ENCODE measurements at places on chromosomes 5 and 9.

DNA sequence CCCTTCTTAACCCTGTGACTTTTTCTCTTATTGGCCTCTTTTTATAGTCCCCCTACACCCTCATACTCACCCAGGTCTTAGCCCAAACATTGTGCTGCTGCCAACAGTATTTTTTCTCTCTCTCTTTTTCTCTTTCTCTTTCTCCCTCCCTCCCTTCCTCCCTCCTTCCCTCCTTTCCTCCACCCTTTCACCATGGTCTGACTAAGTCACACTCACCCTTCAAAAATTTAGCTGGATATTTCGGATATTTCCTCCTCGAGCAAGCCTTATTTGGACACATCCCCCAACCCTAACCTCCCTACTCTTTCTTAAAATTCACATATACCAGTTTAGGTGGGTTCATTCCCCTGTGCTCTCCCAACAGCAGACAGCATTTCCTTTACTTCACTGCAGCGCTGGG lies 64.7 kb downstream of the FGF1 start:
- no peak for DNase-seq

GRCh38 chr5:137681191-137681590 lies 54.7 kb downstream of the KLHL3 start:
- no peak for DNase-seq

DNA sequence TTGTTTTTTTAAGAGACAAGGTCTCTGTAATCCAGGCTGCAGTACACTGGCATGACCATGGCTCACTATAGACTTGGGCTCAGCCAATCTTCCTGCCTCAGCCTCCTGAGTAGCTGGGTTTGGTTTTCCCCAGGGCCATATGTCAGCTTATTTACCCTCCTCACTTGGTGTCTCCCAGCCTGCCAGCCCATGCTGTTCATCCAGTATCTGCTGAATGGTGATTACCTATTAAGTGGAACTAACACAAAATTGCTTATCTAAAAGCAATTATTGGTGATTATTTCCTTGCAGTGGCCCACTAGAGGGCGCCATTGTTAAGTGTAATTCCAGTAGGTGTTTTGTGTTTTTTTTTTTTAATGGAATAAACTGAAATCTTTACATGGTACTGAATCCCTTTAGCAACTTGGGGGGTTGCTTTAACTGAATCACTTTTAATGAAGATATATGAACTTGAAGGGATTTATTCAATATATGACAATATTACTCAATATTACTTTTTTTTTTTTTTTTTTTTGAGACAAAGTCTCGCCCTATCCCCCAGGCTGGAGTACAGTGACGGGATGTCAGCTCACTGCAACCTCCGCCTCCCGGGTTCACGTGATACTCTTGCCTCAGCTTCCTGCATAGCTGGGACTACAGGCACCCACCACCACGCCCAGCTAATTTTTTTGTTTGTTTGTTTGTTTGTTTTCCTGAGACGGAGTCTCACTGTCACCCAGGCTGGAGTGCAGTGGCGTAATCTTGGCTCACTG lies 13.8 kb downstream of the EXOSC2 start:
- DNase-seq, result no peak

DNA sequence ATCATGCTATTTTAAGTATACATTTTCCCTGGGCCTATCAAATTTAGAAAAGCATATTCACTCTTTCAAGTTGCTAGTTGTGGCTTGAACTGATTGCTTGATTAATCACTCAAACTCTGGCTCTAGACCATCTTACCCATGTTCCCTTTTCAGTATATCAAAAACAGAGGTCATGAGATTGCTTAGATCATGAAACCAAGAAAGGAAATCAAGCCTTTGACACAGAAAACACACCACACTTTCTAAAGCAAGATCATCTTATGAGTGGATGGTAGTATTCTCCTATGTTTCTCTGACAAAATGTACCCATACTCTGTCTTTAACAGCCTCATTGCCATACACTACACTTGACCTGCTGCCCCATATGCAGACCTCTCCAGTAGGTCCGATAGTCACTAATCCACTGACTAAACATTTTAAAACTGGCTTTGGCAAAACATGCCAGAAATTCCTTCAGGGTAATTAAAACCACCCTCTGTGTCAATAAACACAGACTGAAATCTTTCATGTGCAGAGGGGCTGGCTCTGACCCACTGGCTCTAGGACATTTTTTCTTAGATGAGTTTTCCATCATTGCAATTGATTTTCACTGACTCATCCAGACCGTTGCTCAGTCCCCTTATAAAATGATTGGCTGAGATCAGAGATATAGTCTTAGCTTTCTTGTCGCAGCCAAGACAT lies 18.2 kb downstream of the PPP2R2B start:
- no peak for DNase-seq

DNA sequence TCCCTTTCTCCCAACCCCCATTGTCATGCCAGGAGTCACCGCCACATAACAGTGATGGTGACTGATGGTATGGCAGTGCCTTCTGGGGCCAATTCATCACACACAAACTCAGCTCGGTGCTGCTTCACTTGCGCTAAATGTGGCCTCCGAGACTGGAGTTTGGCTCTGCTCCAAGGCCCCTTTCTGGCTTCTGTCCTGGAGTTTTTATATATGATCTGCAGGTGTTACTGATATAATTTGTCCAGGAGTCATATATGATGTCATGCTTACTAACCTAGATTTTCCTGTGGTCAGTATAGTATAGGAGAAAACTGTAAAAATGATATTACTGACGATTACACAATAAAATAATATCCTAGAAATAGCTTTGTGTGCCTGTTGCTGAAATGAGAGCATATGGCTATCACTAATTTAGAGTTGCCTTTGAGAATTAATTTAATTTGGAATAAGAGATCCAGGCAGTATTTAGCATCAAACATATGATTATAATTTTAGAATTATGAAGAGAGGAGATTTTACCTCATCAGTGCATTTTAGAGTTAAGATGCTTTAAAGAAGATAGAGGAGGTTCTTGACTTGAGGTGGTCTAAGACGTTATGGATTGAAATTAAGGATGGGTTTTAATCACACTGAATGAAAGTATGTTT lies 334.1 kb upstream of the CD180 start:
- no peak for DNase-seq

- DNase-seq, result no peak
Measured at GRCh38 chr5:91401175-91401574, 18.1 kb upstream of the ARRDC3 start.

GRCh38 chr5:179439181-179439985 lies 94.1 kb upstream of the ADAMTS2 start:
- no peak for DNase-seq

DNA sequence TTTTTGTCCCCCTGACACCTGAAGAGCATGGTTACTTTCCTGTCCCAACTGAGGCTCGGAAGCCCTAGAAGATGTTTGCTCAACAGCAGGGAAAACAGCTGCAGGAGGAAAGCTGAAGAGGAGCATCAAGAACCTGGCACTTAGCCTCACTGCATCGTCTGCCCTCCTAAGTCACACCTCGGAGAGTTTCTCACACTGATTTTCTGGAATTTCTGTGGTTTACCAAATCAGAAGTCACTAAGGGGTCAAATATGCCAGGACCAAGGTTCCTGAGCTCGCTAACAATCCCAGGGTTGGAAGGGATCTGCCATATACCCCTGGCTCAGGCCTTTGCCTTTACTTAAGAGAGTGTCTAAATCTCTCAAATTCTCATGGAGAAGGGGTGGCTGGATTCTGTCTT lies 5.3 kb downstream of the IL12B start:
- DNase-seq, result no peak

DNA sequence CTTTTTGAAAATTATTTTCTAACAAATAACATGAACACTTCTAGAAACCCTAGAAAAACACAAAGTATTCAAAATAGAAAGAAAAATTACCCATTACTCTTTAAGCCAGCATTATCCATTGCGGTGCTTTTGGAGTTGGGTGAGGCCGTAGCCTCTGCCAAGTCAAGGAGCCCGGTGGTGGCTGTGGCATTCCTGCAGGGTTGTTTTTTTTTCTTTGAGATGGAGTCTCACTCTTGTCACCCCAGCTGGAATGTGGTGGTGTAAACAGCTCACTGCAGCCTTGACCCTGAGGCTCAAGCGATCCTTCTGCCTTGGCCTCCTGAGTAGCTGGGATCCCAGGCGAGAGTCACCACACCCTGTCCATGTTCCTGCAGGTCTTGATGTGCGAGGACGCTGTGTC lies 8.2 kb upstream of the AHRR start:
- DNase-seq, result no peak

DNA sequence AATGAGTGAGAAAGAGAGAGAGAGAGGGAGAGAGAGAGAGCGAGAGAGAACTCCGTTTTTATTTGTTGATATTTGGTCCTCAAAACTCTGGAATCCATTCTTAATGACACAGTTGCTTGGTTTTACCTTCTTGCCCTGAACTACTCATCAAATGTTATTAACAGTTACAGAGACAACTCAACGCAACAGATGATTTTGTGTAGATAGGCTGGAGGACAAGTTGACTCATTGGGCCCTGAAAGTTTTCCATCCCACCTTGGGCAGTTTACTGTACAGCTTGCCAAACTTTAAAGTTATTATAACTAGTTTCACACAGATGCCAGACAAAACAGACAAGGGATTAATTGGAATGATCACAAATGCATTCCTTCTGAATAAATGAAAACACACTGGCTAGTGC lies 339.9 kb downstream of the ARL15 start:
- DNase-seq, result no peak

GRCh38 chr5:107147589-107147988 lies 523.1 kb downstream of the EFNA5 start:
- no peak for DNase-seq

- DNase-seq, result no peak
Measured at GRCh38 chr9:19782005-19782404, 6.8 kb downstream of the SLC24A2 start.

DNA sequence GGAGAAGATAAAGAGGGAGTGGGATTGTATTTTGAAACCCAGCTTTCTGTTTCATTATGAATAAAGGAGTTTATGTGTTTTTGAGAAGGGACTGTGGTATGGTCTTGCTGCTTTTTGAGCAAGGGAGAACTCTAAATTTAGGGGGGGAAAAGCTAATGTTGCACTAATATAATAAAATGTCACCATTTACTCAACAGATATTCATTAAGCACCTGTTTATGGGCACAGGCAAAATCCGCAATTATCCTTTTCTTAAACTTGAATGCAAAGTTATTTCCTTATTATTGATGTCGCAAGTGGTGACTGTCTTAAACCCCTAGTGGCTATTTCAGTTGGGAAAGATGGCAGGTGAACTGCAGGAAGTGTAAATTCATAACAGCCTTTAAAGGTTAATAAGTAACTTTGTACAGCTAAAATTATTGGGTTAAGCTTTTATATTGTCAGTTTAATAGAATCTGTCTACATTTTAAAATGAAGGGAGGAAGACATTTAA lies 1.5 kb downstream of the CDC42SE2 start:
- no peak for DNase-seq

DNA sequence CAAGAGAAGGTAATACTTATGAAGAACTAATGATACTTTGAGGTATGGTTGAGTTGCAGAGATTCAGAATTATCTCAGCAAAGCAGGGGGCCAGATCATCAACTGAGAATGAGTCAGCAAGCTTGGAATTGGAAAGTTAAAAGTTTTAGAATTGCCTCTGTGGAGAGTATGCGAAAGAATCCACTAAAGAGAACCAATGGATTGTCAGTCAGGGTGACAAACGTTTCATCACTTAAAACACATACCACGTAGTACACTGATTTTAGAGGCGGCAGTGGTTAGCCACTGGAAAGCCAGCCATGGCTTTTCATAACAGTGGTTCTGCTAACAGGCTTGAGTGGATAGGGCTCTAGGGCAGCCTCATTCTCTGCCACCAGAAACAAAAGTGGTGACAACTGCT lies 30.7 kb downstream of the AOPEP start:
- no peak for DNase-seq

DNA sequence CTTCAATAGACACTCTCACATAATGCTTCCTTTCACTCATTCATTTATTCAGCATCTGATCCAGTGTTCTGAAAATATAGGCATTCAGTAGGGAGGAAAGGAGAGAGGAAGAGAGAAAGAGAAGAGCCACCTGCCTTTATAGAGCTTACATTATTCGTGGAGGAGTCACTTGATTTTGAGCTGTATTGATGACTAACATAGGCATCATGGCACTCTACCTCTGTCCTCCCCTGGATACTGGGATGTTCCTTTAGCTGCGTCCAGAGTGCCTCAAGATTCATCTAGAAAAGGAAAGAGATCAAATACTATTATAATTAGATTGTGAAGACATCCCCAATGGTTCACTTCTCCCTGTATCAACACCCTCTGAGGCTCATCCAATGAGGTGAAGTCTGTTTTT lies 345.1 kb downstream of the SPATA31D1 start:
- no peak for DNase-seq

Data from GM19239 (cell line).